Left colon (tissue), 2 donors: ENCODE measurements at places on chromosomes 6 and 20. TPM values are rescaled to one million over a fixed set of nuclear protein-coding genes. Genes with fewer than 3 reads are reported as not detected.
A peak's percentile ranks its signal among the peaks of the same experiment; 100 is the strongest.

DNA sequence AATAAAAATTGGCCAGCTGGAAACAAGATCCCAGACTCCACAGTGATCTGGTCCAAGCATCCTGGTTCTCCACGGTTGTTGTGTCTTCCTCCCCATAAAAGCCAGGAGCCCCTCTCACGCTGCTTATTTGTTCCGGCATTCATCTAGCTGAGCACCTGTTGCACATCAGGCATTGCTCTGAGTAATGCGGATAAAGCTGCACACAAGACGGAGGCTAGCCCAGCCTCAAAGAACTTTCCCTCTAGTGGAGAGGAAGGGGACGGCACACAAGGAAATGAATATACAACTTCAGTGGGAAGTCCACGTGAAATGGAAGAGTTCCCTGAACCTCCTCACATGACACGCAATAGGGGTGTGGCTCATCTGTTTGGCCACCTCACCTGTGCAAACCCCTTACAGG lies 30.3 kb upstream of the NXT1 start:
- no peak for DNase-seq

GRCh38 chr6:16575655-16576054 lies 185.6 kb downstream of the ATXN1 start:
- DNase-seq, result no peak

GRCh38 chr6:74579047-74579446 lies 626.8 kb downstream of the COL12A1 start:
- DNase-seq, result no peak

DNA sequence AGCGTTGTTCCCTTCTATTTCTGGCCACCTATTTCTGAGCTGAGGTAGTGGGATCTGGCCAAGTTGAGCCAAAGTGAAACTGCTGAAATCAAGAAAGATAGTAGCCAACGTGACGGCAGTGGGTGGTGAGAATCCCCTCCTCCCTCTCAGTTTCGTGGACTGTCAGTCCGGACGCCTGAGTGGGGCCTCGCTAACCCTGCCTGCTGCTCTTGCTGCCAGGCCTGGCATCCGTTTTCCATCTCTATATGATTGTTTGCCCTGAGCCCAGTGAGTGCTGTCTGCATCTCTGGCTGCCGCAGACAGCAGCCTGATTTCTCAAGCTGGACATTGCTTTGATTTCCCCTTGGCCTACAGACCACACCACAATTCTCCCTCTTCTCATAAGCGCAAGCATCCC lies 23.5 kb upstream of the PAX1 start:
- DNase-seq, result no peak

DNA sequence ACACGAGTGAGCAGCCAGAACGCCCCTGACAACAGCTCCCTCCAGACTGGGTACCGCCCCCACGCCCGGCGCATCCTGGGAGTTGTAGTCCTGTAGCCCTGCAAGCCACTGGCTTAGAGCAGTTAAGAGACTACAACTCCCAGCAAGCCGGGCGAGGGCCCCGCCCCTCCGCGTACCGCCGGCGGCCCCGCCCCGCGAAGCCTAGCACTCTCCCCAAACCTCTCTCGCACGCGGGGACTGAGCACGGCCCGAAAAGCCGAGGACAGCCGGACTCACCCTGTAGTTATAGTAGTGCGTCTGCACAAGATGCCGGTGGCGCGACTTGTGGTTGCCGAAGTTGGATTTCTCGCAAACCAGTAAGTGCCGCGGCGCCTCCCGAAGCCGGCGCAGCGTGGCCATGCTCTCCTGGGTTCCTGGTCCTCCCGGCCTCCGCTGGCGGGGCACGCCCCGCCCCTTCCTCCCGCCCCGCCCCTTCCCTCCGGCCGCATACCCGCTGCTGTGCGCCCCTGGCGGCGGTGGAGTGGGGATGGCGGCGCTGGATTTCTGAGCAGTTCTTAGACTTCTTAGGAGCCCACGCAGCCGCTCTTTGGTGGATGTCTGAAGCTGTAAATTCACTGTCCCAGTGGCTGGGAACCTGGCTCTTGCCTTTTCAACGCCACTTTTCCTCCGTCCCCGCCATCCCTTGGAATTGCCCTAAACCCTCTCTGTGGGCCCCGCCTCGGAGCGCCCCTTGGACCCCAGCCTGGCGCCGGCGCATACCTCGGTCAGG lies at the start of gene RPP40:
RPP40 (minus strand) TSS at position 434 of the 769 bp plus-strand sequence; CDS start at position 399, 35 bp downstream.
- DNase-seq, result peak; percentile 98

DNA sequence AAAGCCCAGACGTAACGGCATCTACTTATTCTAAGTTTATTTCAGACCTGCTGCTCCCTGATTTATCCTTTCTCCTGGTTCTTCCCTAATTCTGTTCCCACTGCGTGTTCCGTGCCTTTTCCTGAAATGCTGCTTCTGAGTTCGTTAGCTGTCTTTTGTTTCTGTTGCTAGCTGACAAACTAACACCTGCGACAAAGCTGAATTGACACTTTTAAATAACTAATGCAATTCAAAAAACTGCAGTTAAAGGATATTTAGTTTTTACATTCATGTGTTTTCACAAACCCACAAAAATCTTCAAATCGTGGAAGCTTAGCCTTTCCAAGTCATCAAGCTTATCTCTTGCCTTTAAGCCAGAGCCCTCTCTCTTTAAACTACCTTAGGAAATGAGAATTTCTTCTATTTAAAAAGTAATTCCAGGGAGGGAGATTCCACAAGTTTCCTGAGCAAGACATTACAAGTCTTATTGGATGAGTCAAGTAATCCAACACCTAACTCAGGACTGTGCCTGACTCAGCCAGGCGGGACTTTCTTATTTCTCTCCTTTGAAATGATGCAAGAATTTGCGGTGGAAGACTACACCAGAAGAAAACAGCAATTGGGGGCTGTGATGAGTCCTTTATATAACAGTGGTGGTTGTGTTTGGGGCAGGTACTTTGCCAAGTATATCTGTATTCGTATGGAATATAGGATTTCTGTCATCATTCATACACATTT lies 6.3 kb downstream of the ADTRP start:
- DNase-seq, result no peak

DNA sequence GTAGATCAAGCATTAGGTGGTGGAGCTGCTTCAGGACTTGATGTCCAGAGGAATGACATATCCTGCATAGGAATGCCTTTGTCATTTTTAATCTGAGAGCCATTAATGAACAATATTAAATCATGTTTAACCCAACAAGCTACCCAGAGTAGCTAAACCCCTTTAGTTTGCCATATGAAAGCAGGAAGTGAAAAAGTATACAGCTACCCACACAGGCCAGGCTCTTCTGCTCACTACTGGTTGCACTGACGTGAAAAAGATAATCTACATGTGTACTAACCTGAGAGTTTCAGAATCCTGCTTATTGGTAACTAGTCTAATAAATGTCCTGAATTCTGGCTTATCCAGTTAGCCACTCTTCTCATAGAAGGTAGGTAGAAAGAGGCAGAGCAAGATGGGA lies 19.9 kb downstream of the GLYATL3 start:
- no peak for DNase-seq

- DNase-seq, result no peak
Observed at GRCh38 chr20:61886721-61887595, 178.7 kb downstream of the TAF4 start.

DNA sequence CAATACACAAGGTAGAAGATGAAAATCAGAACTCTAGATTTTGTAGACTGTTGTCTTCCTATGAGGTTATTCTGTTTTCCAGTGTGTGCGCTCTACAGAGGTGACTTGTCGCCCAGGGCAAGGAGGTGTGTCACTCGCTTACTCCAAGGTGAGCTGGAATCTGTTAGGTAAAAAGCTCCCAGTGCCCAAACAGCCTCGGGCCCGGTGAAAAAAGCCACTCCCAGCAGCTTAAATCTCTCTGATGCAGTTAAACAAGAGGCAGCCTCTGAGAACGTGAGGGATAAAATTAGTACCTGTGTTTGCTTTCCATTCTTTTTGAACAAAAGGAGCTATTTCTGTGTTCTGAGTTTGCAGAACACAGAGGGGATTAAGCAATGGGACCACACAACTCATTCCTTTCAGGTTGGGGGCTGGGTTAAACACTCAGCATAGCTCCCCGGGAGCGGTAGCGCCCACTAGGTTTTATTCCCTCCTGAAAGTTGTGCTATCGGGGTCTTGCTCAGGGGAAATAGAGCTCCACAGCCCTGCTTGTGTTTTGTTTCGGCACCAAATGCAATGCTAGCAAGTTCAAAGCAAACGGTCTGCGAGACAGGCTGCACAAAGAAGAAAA lies 181.2 kb downstream of the FOXA2 start:
- DNase-seq, result no peak

DNA sequence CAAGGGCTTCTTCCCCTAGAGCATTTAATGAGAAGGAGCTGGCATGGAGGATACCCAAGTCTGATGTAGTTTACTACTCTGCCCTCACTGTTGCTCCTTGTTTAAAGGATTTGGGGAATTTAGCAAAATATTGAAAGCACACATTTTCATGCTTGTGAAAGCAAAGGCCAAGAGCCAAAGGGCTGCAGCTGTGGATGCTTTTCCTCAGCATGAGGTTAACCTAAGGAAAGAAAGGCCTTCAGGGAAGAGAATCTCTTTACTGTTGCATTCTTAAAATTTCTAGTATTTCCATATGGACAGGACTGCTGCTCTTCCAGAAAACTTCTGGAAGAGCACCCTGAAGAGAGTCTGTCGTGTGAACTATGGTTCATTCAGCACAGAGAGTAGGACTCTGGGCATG lies 45.9 kb upstream of the SASH1 start:
- no peak for DNase-seq

GRCh38 chr20:5401277-5401875 lies 84.6 kb upstream of the PROKR2 start:
- DNase-seq, result no peak

- DNase-seq, result no peak
Observed at GRCh38 chr6:88975369-88975768, 12.0 kb upstream of the RNGTT start.

DNA sequence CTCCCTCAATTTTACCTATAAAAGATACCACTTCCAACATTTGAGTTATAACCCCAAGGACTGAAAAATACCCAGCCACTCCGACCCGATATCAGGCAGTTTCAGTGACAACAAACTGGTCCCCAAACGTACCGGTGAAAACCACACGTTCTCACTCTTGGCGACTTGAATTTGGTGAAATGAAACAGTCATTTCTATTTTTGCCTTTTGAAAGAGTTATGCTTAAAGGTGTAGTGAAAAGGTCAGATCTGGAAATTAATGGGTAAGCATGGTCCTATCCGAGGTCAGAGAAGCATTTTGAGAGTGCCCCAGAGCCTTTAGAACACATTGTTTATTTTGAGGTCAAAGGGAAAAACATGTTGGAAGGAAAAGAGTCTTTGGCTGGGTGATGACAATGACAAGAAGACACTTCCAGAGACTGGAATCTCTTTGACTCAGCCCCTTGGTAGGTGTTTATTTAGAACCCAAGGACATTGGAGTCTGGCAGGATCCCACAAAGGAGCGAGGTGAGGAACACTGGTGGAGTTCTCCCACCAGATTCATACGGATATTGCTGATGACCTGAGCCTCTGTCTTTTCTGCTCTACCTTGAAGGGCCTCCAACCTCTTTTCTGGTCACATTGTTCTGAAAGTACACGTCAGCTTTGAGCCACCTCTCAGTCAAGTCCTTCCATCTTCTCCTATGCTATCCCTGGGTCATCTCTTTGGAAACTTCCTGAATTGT lies 235.0 kb downstream of the GMPR start:
- DNase-seq, result no peak

- no peak for DNase-seq
Observed at GRCh38 chr6:154569156-154569862, 58.8 kb upstream of the CNKSR3 start.

DNA sequence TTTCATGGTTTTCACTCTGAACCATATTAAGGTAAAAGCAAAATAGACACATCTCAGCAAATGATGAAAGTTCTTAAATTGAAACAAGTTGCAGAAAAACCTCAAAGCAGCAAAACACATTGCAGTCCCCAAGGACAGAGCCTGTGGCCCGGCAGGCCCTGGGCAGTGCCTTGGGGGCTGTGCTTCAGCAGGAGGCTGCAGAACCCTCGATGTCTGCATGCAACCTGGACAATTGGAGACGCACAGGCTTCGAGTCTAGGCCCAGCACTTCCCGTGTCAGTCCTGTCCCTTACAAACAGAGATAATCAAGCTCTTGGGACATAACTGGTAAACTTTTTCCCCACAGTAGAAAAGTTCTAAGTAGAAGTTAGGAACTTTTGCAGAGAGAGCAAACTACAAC lies 9.2 kb downstream of the PYGB start:
- DNase-seq, result no peak

GRCh38 chr6:134539865-134540323 lies 222.0 kb upstream of the SGK1 start:
- no peak for DNase-seq

ELOVL2 gene
- not detected for total RNA-seq

CALHM5 gene
- 0.64 TPM for total RNA-seq

XKR7 gene
- 0.06 TPM for total RNA-seq

C6orf141 gene
- 11.6 TPM for total RNA-seq

COL9A3 gene
- total RNA-seq, result 2.3 TPM

IPCEF1 gene
- total RNA-seq, result 1.8 TPM

BEND6 gene
- total RNA-seq, result not detected

OPRL1 gene
- total RNA-seq, result 0.17 TPM
